ENCODE measurements at places on chromosomes 2 and 18. TPM values are rescaled to one million over a fixed set of nuclear protein-coding genes. Genes with fewer than 3 reads are reported as not detected.

Gene TYW5
- total RNA-seq = 5.7 TPM

Gene LTBP1
- 310 TPM for total RNA-seq

DNA sequence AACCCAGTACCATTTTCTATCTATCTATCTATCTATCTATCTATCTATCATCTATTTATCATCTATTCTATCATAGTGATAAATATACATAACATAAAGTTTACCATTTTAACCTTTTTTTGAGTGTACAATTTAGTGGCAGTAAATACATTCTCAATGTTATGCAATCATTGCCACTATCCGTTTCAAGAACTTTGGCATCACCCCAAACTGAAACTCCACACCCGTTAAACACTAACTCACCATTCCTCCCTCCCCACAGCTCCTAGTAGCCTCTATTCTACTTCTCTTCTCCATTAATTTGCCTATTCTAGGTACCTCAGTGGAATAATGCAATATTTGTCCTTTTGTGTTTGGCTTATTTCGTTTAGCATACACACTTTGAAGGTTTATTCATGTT is 82.5 kb upstream of the KCNE4 start:
- no peak for ATAC-seq

- ATAC-seq = no peak
Observed at GRCh38 chr2:151928380-151928779, 100.2 kb upstream of the ARL5A start.

DNA sequence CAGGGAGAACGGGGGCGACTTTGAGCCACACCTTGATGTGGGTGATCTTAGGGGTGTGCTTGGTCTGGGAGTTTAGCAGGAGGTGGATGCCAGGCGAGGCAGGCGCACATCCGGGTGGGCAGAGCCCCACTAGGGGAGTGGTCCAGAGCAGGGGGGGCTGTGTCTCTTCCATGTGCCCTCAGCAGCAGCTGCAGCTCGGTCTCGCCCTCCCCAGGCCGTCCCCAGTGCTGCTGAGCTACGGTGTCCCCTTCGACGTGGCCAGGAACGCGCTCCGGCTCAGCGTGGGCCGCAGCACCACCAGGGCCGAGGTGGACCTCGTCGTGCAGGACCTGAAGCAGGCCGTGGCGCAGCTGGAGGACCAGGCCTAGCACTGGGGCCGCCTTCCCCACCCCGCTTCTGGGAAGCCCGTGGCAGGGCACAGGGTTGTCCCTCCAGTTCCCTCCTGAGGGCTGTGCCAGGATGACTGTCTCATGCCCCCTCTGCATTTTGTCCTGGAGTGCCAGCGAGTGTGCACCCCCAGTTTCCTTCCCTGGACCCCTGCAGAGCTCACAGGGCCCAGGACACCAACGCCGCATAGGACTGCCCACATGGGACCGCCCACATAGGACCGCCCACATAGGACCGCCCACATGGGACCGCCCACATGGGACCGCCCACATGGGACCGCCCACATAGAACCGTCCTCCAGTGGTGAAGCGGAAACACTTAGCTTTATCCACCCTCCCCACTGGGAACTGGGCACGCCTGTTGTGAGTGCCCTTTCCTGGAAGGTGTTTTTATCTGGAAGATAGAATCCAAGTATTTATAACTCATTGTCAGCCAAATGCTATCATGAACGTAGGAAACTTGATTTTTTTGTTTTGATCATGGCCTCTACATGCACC is 1.9 kb upstream of the ESPNL start:
- ATAC-seq = peak; percentile 79

GRCh38 chr2:18262601-18263000 is 297.9 kb downstream of the RDH14 start:
- ATAC-seq = no peak
